ENCODE measurements at places on chromosomes 1 and 21.
A peak's percentile ranks its signal among the peaks of the same experiment; 100 is the strongest.

DNA sequence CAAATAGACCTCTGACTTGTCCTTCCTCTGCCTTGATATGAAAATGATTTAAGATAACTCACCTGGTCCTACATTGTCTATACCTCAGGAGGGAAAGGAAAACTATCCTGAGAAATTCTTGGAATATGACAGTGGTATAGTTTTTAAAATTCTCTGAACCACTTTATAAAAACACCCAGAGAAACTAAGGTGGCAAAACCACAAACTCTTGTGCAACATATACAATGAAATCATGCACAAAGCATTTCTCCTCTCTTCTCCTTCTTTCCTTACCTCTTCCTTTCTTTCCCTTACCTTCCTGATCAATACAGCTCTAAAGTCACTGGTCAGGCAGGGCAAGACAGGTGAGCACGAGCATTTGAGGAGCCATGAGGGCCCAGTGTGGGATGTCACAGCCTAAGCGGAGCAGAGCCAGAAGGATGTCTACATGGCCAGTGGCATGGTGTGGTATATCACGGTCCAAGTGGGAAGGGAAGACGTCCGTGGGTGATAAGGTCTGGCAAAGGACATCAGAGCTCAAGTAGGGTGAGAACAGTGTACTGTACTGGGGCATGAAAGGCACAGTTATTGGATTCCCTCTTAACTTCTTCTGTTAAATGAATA is 543.3 kb downstream of the DPYD start:
- no peak for DNase-seq

DNA sequence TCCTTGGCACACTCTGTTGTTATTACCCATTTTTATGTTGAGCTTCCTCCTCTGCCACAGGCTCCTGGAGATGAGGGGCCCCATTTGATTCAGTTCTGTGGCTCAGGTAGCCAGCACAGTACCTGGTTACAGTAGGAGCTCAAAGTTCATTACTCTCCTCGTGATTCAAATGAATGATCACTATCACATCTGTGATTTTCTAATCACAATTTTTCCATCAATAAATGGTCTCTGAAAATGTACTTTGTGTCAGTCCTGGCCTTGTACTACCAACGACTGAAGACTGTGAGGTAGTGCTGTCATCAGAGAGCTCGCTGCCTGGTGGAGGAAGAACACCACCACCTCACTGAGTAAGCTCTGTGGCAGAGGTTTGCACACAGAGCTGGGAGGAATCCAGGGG is 106.8 kb upstream of the JUN start:
- no peak for DNase-seq

- no peak for DNase-seq
Measured at GRCh38 chr1:161781995-161782394, 15.9 kb downstream of the ATF6 start.

DNA sequence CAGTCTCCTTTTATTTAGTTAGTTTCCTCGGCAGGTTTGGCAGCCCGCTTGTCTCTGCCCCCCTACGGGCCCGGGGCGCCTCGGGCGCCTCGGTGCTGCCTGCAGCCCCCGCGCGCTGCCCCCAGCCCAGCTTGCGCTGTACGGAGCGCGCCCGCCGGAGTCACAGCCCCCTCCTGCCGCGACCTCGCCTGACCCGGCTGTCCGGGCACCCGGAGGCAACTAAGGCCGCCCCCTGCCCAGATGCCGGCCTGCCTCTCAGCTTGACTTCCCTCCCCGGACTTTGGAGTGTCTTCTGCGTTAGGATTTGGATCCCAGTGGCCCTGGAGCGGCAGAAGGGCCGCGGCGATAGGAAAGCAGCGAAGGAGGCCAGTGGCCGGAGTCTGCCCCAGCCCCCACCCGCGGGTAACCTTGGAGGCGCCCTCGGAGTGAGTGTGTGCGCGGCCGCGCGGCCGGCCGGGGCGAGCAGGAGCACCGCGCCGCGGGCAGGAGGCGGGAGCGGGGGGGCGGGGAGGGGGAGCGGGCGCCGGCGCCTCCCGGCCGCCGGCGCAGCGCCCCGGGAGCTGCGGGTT is 7.6 kb downstream of the CDKN2C start:
- DNase-seq, result peak; percentile 11

DNA sequence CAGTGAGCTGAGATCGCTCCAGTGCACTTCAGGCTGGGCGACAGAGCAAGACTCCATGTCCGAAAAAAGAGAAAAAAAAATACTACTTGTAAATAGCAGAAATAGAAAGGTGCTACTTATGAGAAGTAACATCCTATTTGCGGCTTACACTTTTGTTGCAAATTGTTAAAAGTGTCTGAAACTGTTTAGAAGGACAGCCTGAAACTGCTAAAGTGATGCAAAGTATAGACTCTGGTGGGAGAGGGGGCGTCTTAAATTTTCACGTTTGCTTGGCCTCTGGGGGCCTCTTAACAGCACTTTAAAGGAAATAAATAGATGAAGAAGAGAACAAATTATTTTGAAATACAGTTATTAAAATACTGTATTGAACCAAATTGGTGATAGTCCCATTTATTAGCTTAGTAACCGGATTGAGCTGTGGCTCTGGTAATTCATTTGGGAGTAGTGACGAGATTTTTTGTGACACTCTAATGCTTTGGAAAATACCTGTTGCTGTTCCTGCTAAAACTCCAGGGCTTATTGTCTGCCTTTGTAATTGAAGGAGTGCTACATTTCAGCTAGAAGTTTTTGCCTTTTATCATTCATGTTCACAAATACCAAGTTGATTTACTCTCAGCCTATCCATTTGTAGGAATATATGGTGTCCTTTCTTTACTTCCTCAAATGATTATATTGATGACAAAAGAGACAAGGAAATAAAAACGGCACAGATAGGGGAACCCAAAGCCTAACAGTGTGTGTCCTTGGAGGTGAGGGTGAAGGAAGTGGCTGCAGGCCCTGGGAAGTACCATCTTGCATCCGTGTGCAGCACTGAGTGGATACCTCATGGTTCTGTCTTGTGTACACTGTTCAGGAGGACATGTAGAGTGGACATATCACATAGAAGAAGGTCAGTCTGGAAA is 6.2 kb downstream of the PKNOX1 start:
- no peak for DNase-seq

GRCh38 chr1:151311589-151312331 is 15.5 kb downstream of the PI4KB start:
- peak; percentile 91 for DNase-seq

DNA sequence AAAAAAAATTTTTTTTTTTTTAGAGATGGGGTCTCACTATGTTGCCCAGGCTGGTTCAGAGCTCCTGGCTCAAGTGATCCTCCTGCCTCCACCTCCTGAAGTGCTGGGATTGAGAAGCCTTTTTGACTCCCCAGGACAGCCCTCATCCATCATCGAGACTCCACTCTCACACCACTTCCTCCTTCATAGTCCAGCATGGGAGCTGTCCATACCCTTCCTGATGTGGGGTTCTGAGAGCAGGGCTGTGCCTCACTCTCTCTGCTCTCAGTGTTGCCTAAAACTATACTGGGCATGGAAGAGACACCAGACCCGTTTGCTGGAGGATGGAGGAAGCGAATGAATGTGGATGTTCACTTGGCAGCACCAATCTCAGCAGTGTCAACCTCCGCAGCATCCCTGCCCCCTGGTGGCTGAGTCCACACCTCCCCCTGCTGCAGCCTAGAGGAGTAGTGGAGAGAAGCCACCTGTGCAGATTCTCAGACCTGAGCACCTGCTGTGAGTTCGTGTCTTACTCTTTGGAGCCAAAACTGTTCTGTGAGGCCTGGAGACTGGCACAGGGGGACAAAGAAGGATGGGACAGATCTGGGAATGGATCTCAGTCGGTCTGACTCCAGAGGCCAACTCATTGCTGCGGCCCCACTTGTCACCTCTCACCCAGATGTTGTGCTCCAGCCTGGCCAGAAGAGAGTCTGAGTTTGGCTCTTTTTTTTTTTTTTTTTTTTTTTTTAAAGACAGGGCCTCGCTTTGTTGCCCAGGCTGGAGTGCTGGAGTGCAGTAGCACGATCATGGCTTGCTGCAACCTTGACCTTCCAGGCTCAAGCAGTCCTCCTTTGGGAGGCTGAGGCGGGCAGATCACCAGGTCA is 17.7 kb downstream of the TINAGL1 start:
- DNase-seq, result peak; percentile 85

DNA sequence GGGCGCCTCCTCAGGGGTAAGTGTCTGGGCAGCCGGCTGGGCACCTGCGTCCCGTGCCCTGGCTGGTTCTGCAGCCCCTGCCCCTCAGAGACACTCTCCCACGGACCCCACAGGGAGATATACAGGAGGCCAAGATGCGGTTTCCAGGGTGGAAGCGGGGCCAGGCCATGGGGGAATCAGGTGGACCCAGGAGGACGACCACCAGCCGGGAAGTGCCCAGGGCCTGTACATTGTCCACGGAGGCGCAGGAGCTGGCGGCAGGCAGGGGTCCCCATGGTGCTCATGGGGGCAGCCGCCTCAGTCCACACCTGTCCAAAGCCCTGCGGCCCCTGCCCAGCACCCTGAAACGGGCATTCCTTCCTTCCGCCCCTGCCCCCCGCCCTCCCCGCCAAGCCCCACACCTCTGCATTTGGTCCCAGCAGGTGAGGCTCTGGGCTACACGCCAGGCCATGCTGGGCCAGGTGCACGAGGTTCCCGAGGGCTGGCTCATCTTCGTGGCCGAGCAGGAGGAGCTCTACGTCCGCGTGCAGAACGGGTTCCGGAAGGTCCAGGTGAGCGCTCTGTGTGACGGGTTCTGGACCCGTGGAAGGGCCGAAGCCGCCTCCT is 36.7 kb downstream of the SLC19A1 start:
- no peak for DNase-seq

DNA sequence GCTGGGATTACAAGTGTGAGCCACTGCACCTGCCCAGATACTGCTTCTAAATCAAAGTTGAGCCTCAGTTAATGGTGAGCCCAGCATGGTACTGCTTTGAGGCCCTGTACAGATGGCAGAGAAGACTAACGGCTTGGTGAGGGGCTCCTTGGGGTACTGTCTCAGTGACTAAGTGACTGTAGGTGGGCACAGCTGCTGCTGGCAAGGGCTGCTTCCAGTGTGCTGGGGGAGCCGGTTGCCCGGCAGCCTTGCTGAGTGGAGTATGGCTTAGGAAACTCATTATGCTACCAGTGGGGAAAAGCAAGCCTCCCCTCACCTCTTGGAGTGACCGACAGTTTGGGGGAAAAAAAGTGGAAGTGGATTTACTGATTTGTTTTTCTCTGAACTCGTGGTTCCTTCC is 23.6 kb upstream of the ARHGEF10L start:
- no peak for DNase-seq

GRCh38 chr1:59596956-59597355 is 217.8 kb upstream of the HOOK1 start:
- no peak for DNase-seq

- peak; percentile 42 for DNase-seq
Measured at GRCh38 chr1:8523666-8524206, 205.8 kb downstream of the SLC45A1 start.

- DNase-seq, result no peak
Measured at GRCh38 chr1:50637460-50637859, 214.2 kb upstream of the DMRTA2 start.

Measured in activated CD4-positive, alpha-beta T cell treated with anti-CD3 and anti-CD28 coated beads for 48 hours (primary cell).